Breast epithelium (tissue), 4 donors: ENCODE measurements at places on chromosomes 7 and 10.
A peak's percentile ranks its signal among the peaks of the same experiment; 100 is the strongest.

GRCh38 chr10:28912017-28912783, 234.9 kb downstream of the BAMBI start:
- DNase-seq: no peak

GRCh38 chr7:27091105-27091504, 4.7 kb downstream of the HOXA1 start:
- no peak for DNase-seq

- DNase-seq: no peak
These were observed 26.6 kb upstream of the FAM180A start for GRCh38 chr7:135775230-135775629.

DNA sequence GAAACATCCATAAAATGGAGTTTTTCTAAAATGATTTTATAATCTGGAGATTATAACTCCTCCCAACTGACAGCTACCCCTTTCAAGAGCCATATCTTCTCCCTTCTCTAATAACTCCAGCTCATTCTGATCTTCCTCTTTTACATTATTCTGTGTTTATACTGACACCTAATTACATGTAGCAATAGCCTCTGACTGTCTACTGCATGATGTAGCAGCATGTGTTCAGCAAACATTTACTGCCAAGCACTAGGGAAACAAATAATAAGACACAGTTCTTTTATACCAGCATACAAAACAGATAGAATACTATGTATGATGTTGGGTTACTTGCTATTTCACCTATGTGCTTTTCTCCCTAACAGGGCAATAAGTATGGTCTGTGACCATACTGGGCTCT, 20.7 kb downstream of the RBM28 start:
- DNase-seq: no peak

DNA sequence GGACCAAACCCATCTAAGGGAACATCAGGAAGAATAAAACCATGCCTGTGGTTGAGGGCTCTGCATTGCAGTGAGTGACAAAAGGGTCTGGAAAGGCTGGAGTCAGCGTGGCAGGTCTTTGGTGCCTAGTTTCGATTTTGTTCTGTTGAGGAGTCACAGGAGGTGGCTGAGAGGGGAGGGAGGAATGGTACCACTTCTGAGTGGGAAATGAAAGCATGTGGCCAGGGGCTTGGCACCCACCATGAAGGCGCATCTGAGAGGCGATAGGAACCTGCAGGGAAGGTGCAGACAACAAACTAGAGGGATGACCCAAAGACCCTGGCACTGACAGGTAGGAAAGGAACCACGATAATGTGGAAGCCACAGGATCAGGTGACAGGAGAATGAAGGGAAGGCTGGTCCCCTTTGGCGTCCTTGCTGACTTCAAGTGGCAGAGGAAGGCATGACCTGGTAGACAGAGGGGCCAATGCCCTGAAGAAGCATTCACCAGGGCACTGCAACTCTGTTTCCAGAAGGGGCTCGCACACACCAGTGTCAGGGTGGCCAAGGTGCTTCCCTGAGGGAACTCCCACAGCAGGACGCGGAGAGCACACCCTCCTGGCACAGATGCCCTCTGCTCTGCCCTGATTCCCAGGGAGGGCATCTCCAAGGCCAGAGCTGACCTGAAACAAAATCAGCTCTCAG, 41.7 kb downstream of the HIPK2 start:
- DNase-seq: no peak

DNA sequence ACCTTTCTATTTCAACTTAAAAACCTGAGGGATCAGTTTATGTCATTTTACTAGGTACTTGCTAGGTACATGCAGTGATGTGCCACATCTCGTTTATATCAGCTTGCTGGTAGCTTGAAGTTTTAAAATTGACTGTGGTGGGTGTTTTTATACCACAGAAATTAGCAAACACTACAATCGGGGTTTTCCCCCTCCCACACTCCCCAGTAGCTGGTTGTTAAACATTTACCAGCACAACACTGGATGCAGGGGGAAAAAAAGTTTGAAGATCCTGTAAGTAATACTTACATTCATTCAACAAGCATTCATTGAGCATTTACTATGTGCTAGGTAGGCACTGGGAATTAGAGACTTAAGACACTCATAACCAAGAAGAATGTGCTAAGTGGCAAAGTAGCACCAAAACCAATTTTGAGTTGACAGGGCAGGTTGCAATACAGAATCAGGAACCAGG, 32.6 kb downstream of the USP6NL start:
- DNase-seq: no peak

GRCh38 chr10:111109501-111110242, 32.8 kb downstream of the ADRA2A start:
- no peak for DNase-seq

DNA sequence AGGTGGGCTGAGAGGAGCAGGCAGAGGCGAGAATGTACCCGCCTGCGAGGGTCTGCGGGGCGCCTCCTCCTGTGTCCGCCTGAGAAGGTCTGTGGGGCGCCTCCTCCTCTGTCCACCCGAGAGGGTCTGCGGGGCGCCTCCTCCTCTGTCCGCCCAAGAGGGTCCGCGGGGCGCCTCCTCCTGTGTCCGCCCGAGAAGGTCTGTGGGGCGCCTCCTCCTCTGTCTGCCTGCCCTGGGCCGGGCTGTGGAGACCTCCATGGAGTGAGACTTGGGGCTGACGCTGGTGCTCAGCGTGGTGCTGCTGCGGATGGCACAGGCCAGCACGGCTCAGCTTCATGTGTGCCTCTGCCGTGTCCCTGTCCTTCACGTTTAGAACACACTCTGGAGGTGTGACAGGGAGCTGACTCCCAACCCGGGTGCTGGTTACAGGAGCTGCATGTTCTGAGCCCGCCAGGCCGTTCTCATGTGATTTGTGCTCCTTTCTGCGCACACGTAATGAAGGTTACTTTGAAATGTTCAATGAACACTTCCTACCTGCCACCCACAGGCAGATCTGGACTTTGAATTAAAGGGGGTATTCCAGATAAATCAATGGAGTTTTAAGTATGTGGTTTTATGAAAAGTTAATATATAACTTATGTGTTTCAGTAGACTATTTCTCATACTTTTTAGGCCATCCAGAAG, 20.5 kb upstream of the GET4 start:
- DNase-seq: no peak

DNA sequence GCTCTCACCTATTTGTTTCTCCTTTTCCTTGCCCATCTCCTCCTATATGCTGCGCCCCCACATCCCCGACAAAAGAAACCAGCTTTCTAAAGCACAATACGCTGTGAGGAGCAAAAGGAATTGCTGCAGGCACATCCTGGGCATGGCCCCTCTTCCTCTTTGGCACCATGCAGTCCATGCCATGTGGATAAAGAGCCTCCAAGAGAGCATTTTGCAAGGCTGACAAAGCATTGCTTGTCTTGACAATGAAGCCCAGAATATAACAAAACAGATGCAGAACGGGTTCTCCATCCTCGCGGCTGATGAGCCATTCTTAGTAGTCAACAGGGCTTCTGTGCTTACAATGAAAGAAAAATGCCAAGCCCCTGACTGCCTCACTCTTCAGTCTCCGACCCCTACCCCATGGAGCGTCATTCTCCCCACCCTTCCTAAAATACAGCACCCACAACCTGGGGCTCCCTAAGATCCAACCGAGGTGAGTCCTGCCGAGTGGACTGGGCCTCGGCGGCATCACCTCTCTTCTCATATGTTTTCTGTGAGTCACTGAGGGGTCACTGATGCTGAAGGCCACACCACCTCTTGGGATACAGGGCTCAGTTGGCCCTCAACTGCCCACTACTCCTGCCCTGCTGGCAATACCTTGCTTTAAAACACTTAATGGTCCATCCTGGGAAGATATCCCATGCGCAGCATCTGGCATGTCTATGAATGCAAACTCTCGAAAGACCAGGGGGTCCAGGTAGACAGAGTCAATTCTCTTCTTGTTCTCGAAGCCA, 47.5 kb downstream of the GSDME start:
- no peak for DNase-seq

- DNase-seq: no peak
These were observed 156.9 kb upstream of the C7orf33 start for GRCh38 chr7:148433521-148434180.

GRCh38 chr10:102229810-102230263, 3.7 kb downstream of the ELOVL3 start:
- peak; percentile 89 for DNase-seq

- no peak for DNase-seq
These were observed 1.6 kb downstream of the MSRB2 start for GRCh38 chr10:23096802-23097549.

GRCh38 chr10:63237396-63237795, 104.3 kb downstream of the NRBF2 start:
- no peak for DNase-seq

GRCh38 chr7:159030490-159031134, 114.1 kb downstream of the VIPR2 start:
- DNase-seq: peak; percentile 61

DNA sequence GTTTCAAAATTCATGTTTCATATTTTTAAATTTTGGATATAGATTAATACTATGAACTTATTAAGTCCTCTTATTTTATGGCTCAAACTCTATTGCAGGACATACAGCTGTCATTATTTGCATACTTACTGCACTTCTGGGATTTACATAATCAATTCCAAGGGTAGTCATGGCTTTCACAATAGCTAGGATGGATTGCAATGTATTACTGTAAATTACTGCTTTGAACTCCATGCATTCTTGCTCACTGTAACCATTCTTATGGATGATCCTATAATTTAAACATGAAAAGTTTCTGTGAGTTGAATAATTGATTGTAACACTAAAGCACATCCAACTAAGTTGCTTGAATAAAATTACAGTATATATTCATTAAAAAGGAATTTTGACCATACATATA, 23.5 kb downstream of the GNAT3 start:
- DNase-seq: no peak

GRCh38 chr10:43393606-43394360, 15.2 kb downstream of the HNRNPF start:
- DNase-seq: no peak

DNA sequence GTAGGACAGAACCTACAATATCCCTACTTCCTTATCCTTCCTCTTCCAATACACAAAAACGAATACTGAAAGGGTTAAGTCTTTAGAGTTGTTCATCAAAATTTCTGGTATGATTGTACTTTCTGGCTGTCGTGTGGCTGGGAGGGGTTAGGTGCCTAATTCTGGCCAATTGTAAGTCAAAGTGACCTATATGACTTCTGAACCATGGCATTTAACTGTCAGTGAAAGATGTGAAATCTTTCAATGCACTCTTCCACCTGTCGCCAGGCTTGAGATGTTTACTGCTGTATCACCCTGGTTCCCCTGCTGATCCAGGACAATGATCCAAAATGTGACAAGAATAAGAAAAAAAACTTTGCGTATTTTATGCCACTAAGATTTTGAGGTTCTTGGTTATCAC, 20.8 kb downstream of the EPC1 start:
- DNase-seq: no peak

DNA sequence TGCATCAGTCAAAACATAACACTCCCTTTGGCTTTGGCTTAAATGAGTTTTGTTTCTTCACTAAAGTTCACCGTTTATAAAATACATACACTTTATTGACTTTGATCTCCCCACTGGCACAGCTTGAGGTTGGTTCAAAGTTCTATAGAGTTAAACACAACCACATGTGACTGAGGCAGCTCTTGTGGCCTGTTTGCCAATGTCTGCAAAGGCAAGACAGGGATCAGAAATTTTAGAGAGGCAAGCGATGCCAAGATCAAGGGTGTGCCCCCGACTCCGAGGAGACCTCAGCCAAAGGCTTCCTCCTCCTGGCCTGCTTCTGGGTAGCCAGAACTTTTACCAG, 129.8 kb upstream of the JCAD start:
- no peak for DNase-seq

DNA sequence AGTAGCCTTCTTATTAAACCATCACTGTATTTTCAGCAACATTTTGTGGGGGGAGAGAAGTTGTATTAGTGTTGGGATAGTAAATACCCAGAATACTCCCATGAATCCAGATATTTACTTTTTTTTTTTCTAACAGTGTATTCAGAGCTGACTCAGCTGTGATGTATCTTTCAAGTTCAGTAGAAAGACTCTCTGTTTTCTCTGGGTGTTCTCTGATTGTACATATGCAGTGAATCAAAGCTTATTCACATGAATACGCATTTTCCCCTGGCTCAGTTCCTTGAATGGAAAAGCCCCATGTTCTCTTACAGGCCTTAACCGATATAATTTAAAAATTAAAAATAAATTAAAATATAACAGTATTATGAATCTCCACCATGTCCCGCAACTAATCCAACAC, 1.3 kb downstream of the TFPI2 start:
- no peak for DNase-seq

- DNase-seq: no peak
These were observed 17.3 kb downstream of the TLL2 start for GRCh38 chr10:96496281-96496925.

DNA sequence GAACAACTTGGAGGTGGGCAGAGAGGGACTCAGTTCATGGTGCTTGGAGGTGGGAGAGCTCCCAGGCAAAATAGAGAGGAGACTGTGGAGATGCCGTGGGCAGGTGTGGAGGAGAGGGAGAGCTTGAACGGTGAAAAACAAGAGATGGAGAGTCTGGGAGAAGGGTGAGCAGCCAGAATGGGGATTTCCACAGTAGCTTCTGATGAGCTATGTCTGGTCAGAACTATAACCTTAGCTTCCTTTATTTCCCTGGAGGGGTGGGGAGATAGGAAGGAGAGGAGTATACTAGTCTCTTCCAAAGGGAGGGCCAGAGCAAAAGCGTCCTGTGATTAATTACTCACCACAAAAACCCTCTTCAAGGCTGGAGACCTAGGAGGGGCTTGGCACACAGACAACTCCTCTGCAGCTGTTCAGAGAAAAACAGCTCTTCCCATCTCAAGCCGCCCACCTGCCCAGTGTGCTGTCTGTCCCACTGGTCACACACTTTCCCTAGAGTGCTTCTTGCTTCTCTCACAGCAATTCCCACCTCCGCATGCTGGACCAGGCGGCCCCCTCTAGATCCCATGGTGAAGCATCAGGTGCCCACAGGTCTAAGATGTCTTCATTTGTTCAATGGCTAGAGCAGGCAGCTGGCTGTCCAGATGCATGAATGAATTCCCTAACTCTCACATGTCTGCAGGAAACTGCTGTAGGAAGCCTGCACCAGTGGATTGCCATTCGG, 41.9 kb downstream of the TAS2R41 start:
- DNase-seq: no peak

DNA sequence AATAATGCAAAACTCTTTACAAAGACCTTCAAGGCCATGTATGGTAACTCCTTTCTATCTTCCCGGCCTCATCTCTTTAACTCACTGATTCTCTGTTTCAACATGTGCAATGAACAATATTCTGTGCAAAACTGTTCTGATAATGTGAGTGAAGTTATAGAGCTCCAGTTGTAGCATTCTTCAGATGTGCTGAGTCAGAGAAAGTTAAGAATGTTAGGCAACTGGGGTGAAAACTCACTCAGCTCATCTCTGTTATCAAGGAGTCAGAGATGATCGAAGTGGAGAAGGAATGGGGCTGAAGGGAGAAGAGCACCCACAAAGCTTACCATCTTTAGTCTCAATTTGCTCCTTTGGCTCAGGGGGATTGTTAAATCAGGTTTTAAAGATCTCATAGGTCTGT, 344.7 kb upstream of the NPSR1 start:
- DNase-seq: no peak

- no peak for DNase-seq
These were observed 523.9 kb downstream of the ADRA2A start for GRCh38 chr10:111600772-111601171.
